ENCODE measurements at places on chromosomes 12 and 14. TPM values are rescaled to one million over a fixed set of nuclear protein-coding genes. Genes with fewer than 3 reads are reported as not detected.

GRCh38 chr12:67794161-67794560 lies 145.6 kb downstream of the DYRK2 start:
- H3K4me3 ChIP-seq, result no peak overlapping the region
- H3K36me3 ChIP-seq, result no peaks in the 10 kb centered on the region
- no peak for DNase-seq
- no peaks in the 10 kb centered on the region for H3K4me1 ChIP-seq
- H3K27ac ChIP-seq, result no peak overlapping the region

Gene LRRC9
- total RNA-seq, result 6.3 TPM

Gene SERPINA10
- 0.06 TPM for total RNA-seq

Gene NELL2
- total RNA-seq, result 241 TPM

Measured in spinal cord (tissue), 10 donors.